ENCODE measurements at places on chromosomes 11 and 22.

DNA sequence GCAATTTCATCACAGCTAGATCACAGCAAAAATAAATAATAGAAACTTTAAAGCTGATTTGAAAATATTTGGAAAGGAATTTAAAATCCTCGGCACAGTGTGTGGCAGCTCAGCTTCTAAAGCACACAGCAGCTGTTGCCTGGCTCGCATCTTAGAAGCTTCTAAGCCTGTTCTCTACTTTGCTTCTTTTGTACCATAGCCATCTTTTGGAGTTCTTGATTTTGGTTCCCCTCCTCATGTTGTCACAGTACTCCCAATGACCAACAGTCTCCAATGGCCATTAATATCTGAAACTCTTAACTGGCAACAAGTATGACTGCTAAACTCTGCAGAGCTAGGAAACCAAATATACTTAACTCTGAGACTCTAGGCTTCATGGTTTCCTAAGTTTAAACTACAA, 28.8 kb downstream of the CHKA start:
- DNase-seq, result no peak

DNA sequence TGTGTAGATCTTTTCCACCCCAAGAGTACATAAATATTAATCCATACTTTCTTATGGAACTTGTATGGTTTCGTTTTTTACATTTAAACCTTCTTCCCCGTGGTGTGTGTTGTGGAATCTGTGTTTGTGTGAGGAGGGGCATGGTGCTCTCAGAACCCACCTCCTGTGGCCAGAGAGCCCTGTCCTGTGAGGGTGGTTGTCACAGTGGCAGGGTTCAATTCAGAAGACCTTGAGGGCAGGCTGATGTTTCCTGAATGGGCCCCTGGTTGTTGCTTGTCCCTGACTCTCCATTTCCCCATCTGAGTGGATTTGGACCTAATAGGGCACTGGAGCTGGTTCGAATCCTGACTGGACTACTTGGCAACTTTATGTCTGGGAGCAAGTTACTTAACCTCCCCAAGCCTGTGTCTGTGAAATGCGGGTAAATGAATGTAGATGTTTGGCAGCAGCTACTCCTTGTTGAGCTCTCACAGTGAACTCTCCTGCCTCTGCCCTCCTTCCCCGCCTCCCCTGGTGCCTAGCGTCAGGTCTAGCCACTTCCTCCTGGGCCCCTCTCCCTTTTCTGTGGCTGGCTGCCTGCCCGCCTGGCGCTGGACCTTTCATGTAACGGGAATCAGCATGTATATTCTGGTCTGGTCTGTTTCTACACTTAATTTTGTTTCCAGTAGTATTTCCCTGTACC, 7.3 kb downstream of the NEAT1 start:
- peak; percentile 76 for DNase-seq

- no peak for DNase-seq
Observed at GRCh38 chr11:36273110-36273509, 16.1 kb downstream of the COMMD9 start.

GRCh38 chr11:115548878-115549528, 44.8 kb upstream of the CADM1 start:
- DNase-seq, result no peak

GRCh38 chr11:102026959-102027358, 20.3 kb upstream of the CFAP300 start:
- DNase-seq, result no peak

- no peak for DNase-seq
Observed at GRCh38 chr11:17890325-17890724, 122.5 kb downstream of the SERGEF start.

DNA sequence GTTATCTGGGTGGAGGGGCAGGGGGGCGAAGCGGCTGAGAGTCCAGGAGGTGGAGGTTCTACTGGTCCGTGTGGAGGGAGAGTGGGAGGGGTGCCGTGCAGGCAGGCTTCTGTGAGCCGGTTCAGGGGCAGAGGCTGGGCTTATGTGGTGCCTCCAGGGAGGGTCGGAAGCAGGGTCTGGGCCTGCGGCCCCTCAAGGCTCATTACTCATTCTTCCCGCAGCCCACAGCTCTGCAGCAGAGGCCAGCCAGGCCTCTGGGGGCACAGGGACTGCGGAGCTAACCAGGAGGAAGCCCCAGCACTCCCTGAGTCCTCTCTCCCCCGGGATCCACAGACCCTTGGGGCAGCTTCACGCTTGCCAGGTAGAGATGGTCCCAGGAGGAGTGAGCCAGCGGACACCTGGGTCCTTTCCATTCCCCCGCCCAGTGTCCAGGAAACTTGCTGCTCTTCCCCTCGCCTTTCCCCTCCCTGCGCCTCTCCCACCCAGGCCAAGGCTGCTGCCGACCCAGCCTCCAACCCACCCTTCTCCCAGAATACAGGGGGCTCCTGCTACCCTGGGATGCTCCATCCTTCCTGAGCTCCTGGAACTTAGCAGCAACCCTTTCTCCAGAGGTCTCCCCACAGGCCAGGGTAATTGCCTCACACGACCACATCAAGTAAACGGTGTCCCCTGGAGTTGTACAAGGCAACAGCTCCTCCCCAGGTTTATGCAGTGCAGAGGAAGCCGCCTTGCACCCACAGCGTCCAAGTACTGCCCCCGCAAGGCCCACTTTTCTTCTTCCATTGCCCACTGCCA, 6.3 kb downstream of the NRXN2 start:
- no peak for DNase-seq

- DNase-seq, result no peak
Observed at GRCh38 chr22:35598396-35598710, 18.8 kb downstream of the MB start.

GRCh38 chr11:110376711-110377324, 52.9 kb upstream of the FDX1 start:
- peak; percentile 38 for DNase-seq

- DNase-seq, result no peak
Observed at GRCh38 chr11:11592146-11592684, 29.6 kb downstream of the GALNT18 start.

DNA sequence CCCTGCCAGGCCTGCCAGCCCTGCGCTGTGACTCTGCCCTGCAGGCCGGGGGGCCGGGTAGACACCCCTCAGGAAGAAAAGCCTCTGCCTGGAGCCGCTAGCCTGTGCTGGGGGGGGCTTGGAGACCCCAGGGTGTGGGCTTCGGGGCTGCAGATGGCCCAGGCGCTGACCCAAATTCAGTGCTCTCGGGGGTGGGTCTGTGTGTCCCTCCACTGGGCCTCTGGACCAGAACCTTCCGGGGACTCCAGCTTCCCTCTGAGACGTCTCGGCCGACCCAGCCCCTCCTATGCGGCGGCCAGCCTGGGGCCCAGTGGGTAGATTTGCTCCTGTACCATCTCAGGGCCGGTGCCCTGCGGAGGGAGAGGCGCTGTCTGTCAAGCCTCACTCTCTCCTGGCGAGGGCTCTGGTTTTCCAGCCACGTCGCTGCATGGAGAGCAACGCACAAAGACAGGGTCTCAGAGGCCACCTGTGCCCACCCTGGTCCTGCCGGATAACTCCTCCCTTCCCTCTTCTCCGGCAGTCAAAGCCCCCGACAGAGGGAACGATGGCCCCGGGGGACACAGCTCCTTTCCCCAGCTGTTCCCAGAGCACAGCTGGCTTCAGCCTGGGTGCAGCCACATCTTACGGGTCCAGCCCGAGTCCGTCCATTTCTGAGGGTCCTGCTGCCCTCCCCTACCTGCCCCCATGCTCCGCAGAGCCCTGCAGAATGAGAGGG, 40.1 kb upstream of the TOLLIP start:
- DNase-seq, result no peak

DNA sequence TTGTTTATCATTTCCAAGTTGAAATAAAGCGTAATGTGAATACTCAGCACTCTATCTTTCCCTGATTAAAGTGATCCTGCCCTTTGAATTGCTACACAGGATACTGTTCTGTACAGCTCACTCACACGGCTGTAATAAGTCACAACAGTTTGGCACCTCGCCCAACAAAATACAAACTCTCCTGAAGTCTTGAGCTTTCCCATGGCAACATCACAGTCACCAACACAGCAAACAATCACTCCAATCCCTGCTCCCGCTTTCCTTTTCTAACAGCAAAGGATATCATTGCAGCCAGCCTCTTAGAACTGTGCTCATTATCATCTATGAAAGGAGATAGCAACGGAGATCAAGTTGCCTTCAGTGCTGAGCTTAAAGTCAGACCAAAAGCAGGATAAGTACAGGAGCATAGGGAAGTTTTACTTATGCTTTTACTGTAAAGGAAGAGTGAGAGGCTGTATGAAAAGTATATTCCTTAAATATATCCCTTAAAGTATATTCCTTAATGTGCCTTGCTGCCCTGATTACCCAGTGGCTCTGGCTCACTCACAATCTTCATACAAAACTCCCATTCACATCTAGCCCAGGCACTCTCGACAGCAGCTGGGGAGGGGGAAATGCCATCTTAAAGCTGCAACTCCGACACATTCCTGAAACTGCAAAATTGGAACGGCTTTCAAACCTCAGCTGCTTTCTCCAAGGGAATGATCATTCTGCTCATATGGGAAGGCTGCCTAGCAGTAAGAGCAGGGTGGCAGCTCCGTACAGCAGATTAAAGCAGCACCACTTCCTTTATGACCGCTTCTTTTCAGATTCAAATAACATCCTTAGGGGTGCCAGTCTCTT, 35.8 kb downstream of the MAML2 start:
- DNase-seq, result no peak

GRCh38 chr11:75264971-75265370, 24.4 kb downstream of the TPBGL start:
- no peak for DNase-seq

GRCh38 chr11:110200241-110200640, 96.2 kb downstream of the RDX start:
- DNase-seq, result no peak

DNA sequence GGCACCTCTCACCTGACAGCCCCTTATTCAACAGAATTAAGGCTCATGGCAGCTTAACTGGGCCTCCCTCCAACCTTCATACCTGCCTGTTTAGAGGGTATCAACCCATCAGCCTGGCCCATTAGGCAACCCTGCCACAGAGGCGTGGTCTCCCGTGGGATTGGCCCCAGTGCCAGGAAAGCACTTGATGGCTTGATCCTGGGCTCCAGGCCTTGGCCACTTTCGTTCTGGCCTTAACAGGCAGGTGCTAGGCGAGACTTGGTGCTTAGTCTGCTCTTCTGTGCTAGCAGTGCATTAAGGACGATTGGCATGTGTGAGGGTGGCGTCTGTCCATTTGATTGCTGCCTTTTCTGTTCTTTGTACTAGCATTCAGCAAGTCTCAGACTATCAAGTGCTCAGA, 75.2 kb downstream of the CABIN1 start:
- DNase-seq, result no peak

GRCh38 chr11:11155962-11156815, 196.9 kb downstream of the CSNK2A3 start:
- no peak for DNase-seq

DNA sequence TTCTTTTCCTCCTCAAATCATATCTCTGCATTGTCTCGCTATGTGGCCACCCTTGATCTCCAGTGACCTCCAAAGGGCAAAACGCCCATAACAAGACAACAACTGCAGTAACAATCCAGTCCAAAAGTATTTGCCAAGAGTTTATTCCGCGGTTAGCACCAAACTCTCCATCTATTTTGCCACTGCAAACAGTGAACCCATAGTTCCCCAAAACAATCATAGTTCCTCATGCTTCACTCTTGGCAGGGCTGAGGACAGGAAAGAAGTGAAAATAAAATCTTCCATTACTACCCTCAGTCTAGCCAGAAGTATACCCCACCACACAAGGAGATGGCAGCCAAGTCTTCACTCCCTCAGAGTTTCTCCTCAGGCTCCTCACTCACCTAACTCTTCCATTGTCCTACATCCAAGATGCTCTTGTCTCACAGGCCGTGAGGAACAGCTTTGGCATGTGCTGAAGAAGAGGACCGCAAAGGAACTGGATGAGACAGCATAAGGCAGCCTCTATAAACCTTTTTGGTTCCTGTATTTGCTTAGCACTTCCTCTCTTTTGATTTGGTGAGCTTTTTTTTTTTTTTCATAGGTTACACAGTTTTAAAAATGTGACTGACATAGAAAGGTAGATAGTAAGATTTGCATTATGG, at the start of gene LPXN:
TSS of gene LPXN (minus strand) at position 480 of the 644 bp plus-strand sequence. CDS start at position 396, 84 bp downstream.
- peak; percentile 81 for DNase-seq

- DNase-seq, result no peak
Observed at GRCh38 chr22:23243006-23243573, 62.8 kb downstream of the BCR start.

DNA sequence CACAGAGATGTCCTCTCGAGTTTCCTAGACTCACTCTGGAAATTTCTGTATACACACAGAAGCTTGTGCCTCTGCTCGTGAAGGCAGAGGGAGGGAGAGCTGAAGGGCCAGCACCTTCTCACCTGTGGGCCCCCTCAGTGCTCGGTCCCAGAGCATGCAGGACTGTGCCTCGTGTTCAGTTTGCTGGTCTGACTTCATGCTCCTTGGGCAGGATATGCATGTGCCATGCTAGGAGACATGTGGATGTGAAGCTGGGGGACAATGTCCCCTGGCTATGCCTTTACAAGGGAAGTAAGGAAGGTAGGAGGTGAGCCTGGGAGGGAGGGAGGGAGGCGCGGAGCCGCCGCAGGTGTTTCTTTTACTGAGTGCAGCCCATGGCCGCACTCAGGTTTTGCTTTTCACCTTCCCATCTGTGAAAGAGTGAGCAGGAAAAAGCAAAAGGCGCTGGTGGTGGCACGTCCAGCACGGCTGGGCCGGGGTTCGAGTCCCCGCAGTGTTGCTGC, 22.6 kb downstream of the NEAT1 start:
- no peak for DNase-seq

GRCh38 chr11:20047006-20047768, 113.1 kb downstream of the DBX1 start:
- DNase-seq, result no peak

DNA sequence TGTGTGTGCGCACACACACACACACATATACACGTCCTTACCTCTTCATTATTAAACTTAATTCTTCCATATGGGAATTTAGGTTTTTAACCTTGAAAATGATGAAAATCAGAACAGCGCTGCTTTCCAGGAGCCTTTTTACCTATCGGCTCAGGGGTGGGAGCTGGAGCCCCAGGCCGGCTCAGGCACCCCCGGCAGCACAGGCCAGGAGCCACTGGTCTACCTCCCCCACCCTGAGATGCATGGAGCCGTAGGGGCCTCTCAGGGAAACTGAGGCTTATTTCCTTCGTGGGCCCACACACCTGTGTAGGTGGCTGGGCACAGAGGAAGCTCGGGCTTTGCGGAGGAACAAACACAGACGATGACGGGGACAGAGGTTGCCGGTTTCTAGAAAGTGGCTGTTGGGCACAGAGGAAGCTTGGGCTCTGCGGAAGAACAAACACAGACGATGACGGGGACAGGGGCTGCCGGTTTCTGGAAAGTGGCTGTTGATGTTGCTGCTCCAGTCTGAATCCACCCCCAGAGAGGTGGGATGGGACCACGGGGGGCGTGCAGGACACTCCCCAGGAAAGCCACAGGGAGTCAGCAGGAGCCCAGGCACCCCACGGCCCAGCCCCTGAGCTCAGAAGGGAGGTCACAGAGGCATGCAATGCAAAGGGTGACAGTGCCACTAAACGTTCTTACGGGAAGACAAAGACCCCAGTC, 149.4 kb downstream of the BRD1 start:
- no peak for DNase-seq

All from AML-193 (cell line).